Liver (tissue), 10 donors: ENCODE measurements at places on chromosomes 6 and 20. TPM values are rescaled to one million over a fixed set of nuclear protein-coding genes. Genes with fewer than 3 reads are reported as not detected.

The ANKRD66 gene
- not detected for total RNA-seq

The RNF39 gene
- not detected for total RNA-seq

The F13A1 gene
- 18.3 TPM for total RNA-seq

The SRXN1 gene
- 26.8 TPM for total RNA-seq

The SPATA25 gene
- 7.6 TPM for total RNA-seq

The SULF2 gene
- total RNA-seq: 12.6 TPM

The RIPPLY2 gene
- not detected for total RNA-seq

The SPAG4 gene
- total RNA-seq: 3.5 TPM

The MLN gene
- not detected for total RNA-seq

The TNFRSF6B gene
- 0.09 TPM for total RNA-seq

The LY6G6D gene
- not detected for total RNA-seq

The PGBD1 gene
- 3.7 TPM for total RNA-seq

The NKAIN4 gene
- total RNA-seq: not detected

The SEL1L2 gene
- total RNA-seq: not detected

The PBOV1 gene
- total RNA-seq: not detected

The BMP7 gene
- not detected for total RNA-seq

The DEFB132 gene
- 0.08 TPM for total RNA-seq

The NFS1 gene
- 40.3 TPM for total RNA-seq

The HLA-DQA1 gene
- 8.5 TPM for total RNA-seq

The FAXC gene
- total RNA-seq: not detected

The KCNK17 gene
- total RNA-seq: 0.19 TPM

The ZNF391 gene
- total RNA-seq: 0.37 TPM

The PNLDC1 gene
- total RNA-seq: 0.08 TPM

The SLC32A1 gene
- total RNA-seq: not detected

The DLK2 gene
- total RNA-seq: not detected

The CALHM4 gene
- not detected for total RNA-seq
